ENCODE measurements at places on chromosomes 2 and 18.

- no peak for DNase-seq
Measured at GRCh38 chr2:23510471-23510870, 125.5 kb downstream of the KLHL29 start.

DNA sequence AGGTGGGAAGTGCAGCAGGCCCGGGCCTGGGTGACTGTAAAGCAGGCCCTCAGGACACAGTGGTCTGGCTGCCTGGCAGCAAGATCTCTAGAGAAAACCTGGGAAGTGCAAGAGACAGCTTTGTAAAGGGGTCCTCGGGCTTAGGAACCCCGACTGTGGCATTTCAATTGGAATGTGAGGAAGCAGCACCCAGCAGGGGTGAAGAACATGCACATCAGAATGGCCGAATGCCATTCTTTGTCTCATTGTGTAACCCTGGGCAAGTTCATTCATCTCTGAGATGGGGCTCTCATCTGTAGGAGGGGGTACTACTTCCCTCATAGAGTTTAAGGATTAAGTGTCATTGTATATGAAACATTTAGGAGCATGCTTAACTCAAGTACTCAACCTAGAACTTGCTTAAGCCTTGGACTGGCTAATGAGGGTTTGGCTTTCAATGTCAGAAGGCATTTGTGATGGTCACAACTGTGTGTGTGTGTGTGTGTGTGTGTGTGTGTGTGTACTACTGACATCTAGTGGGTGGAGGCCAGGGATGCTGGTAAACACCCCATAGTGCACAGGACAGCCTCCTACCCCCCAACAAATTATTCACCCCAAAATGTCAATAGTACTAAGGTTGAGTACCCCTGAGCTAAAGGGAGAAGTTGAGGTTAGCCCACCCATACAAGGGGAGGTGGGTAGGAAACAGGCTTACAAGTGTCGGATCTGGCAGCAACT lies 29.3 kb downstream of the MEX3C start:
- no peak for DNase-seq

- no peak for DNase-seq
Measured at GRCh38 chr18:79164706-79165105, 95.5 kb downstream of the ATP9B start.

DNA sequence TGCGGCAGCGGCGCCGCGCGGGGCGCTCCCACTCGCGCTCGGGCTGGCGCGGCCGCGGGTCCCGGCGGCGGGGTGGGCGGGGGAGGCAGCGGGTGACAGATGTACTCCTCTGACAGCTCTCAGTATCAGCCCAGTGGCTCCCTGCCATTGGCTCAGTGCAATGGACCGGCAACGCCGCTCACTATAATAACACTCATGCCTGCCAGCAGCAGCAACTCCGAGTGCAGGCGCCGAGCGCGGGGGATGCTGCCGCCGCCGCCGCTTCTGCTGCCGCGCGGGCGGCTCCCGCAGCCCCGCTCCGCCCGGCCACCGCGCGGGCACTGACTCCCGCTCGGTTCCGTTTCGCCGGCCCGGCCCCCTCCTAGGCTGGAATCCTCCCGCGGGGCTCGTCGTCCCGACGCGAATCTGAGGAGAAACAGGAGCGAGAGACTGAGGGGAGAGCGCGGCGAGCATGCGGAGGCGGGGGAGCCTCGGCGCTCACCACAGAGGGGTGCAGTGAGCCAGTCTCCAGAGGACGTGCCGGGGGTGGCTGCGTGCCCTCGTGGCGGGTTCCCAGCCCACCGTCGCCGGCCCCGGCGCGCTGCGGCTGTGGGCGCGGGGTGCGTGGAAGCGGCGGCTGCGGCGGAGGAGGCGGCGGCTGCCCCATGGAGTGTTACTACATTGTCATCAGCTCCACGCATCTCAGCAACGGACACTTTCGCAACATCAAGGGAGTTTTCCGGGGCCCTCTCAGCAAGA lies at the start of gene ZNF804A:
TSS of gene ZNF804A (plus strand) at position 214 of the 738 bp plus-strand sequence. CDS start at position 645, 431 bp downstream.
- no peak for DNase-seq

GRCh38 chr2:175203621-175204496 lies 22.3 kb upstream of the ATP5MC3 start:
- DNase-seq = peak; percentile 34

DNA sequence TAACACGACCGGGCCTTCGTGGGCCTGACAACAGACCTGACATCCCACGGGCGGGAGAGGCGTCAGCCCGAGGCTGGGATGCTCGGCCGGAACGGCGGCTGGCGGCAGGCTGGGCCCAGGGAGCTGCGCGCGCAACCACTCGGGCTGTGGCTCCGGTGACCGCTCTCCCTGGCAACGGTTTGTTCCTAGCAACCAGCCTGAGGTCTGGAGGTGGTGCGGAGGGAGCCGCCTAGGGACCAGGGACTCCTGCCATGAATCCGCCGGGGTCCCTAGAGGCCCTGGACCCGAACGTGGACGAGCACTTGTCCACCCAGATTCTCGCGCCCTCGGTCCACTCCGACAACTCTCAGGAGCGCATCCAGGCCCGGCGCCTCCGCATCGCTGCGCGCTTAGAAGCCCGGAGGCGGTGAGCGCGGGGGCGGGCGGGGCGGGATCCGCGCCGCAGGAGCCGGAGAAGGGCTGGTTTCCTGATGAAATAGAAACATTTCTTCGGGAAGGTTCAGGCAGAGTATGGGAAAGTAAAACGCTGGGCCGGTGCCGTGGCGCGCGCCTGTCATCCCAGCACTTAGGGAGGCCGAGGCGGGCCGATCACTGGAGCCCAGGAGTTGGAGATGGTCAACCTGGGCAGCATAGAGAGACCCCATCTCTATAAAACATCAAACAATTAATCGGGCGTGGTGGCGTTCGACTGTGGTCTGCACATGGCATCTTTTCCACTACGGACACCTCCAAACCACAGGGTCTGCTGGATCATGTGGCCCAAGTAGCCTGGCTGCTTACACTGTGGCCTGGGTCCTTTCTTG lies at the start of gene DRC1:
TSS of gene DRC1 (plus strand) at position 182 of the 803 bp plus-strand sequence. CDS start at position 252, 70 bp downstream.
- DNase-seq = no peak

GRCh38 chr2:576292-576691 lies 100.9 kb downstream of the TMEM18 start:
- DNase-seq = no peak

Data from activated CD4-positive, alpha-beta T cell treated with anti-CD3 and anti-CD28 coated beads, Interleukin-2, amount 50 U/mL, for 1 hour (primary cell).